Muscle of arm (tissue), 14 donors: ENCODE measurements at places on chromosomes 7 and 10.

DNA sequence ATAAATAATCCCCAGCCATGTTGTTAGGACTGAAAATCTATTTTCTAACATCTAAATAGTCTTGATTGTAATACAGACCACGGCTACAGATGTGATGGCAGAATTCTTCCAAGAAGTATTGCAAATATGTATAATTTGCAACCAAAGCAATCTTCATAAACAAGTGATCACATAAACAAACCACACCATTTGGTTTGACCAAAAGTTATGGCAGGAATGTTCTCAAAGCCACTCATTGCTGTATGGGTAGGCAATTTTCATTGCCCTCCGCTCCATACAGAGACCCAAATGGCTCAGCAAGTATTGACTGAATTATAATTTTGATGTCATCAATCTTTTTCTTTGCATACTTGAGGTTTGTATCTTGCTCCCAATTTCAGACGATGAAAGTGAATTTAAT, 19.0 kb upstream of the RHOBTB1 start:
- no peak for DNase-seq

- DNase-seq, result no peak
These were observed 30.6 kb downstream of the WDR37 start for GRCh38 chr10:1086787-1087186.

DNA sequence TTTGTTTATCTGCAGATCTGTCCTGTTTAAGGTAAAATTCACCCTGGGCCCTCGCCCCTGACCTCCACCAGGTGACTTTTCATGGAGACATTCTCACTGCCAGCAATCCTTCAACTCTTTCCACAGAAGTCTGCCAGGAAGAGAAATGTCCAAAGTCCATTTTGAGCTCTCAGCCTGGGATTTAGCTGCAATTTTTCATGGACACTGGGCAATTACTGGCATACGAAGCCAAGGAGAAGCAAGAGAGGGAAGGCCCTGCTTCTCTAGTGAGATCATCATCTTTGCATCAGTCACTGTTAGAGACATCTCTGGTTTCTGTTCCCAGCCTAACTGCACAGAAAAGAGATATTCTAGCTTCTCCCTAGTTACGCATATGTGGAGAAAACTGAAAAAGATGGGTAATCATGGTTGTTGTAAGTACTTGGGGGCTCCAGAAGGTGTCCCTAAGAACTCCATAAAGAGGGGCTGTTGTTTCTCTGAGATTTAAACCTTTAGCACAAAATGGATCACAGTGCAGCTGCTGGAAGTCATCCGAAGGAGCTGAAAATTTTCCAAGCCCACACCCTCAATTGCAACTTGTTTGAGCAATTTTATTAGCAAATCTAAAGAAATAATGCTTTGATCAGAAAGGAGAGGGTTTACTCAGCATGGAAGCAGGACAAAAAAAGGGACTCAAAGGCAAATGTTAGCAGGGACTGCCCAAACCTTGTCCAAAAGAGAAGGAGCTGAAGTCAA, 168.9 kb downstream of the SNX10 start:
- no peak for DNase-seq

GRCh38 chr10:3942937-3943489, 158.0 kb upstream of the KLF6 start:
- DNase-seq, result no peak

DNA sequence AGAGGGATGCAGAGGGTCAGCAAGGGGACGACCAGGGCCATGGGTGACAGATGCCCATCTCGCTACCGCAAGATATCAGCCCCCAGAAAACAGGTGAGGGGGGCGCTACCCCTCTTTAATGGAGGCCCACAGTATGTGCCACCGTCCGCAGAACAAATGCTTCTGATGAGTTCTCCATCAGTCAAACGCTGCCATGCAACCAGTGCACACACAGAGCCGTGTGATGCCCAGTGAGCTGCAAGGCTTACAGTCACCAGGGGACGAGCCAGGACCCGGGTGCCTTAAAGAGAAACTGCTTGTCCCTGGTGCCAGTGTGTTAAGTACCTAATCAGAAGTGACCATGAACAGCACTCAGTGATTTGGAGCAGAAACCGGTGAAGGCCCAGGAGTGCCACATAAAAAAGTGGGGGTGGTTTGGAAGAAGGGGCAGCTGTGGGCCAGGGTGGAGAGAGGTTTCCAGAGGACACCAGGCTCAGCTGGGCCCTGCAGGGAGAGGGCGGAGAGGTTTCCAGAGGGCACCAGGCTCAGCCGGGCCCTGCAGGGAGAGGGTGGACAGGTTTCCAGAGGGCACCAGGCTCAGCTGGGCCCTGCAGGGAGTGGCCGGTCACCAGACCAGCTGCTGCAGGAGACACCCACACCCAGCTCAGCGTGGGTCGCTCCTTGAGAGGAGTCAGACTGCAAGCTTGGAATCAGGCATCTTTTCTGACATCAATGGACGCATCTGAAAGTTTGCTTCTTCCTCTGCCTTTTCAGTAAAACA, 50.9 kb downstream of the TCERG1L start:
- DNase-seq, result no peak

- peak; percentile 74 for DNase-seq
These were observed 21.6 kb upstream of the LIMK1 start for GRCh38 chr7:74061840-74062539.

GRCh38 chr10:86083664-86084175, 282.9 kb downstream of the GRID1 start:
- no peak for DNase-seq

GRCh38 chr10:80414142-80414895, 6.0 kb downstream of the PRXL2A start:
- DNase-seq, result no peak

GRCh38 chr10:52615756-52616394, 156.7 kb downstream of the MBL2 start:
- no peak for DNase-seq

DNA sequence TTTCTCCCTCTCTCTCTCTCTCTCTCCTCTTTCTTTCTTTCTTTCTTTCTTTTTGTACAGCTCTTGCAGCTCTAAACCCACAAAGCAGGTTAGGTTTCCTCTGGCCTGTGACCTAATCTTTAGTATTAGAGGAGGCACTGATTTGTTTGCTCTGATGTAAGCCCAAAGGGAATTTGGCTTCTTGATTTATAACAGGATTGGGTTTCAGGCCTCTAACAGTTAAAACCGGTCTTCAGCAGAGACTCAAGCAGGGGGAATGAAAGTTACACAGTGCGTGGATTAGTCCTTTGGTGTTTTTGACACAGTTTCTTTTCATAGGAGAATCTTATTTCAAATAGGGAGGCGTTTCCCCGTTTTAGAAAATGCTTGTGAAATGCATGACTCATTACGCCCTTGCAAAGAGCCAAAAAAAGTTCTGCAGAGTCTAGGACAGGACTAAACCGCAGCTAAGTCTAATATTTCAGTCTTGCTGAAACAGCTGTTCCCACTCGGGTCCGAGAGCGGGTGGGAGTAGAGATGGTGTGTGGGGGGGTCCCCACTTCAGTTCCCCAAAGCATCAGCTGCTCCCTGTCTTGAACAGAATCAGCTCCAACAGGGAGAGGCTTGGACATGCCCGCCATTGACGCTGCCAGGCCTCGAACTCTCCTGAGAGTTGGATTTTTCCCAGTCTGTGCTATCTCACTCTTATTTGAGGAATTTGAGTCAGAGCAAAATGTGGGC, 296.5 kb upstream of the PITRM1 start:
- peak; percentile 85 for DNase-seq

- DNase-seq, result no peak
These were observed 101.3 kb upstream of the DNAJB12 start for GRCh38 chr10:72455889-72456595.

DNA sequence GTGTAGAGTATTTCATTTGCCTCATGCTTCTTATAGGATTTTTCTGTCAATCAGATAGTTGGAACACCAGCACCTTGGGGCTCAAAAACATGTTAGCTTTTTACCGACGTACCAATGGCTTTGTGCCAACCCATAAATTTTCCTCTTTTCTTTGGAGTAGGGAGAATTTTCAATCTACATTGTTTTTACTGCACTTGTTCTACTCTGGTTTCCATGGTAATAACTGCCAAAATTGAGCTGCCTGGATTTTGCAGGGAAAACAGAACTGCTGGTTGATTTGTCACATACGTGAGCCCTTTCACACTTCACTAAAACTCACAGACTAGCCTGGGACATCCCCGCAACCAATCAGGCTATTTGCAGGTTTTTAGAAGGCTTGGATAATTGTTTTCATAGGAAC, 189.7 kb downstream of the ARHGAP21 start:
- DNase-seq, result no peak

- DNase-seq, result no peak
These were observed 5.7 kb downstream of the SEMA3A start for GRCh38 chr7:84188786-84189405.

GRCh38 chr7:127391591-127392181, 822 bp downstream of the ZNF800 start:
- DNase-seq, result peak; percentile 18

- no peak for DNase-seq
These were observed 177.6 kb downstream of the PLPP4 start for GRCh38 chr10:120634659-120635058.

GRCh38 chr10:125531465-125531864, 151.5 kb downstream of the TEX36 start:
- no peak for DNase-seq

GRCh38 chr7:2614631-2615330, 17.0 kb upstream of the TTYH3 start:
- DNase-seq, result no peak

DNA sequence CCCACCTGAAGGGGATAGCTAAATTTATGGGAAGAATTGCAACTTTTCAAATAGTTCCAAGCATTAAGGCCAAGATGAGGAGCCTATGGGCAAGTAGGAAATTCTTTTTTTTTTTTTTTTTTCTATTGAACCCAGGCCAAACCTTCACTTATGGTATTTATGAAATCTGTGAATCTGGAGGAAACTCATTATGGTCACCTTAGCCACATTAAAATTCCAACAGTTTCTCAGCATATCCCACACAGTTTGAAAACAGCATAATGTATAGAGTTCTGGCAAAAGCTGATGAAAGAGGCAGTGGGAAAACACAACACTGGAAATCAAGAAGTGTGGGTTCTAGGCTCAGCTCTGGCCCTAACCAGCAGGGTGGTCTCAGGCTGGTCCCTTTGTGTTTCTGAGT, 236.9 kb downstream of the PTEN start:
- DNase-seq, result no peak

DNA sequence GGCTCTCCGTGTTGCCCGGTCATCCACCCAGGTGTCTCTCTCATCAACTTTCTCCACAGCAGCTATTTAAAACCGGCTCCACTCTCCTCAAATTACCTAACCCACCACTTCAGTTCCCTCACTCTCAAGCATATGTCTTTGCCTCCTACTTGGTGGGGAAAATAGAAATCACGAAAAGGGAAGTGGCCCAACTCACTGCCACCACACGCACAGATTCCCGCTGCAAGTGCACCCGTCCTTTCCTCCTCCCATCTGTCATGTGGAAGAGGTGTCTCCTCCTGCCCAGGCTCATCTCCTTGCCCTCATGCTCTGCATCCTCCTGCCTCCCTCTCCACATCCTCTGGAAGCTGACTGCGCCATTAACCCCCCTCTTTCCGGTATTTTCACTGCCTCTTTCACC, 80.8 kb upstream of the MKX start:
- no peak for DNase-seq

- no peak for DNase-seq
These were observed 47.3 kb upstream of the PIK3AP1 start for GRCh38 chr10:96767611-96768010.

DNA sequence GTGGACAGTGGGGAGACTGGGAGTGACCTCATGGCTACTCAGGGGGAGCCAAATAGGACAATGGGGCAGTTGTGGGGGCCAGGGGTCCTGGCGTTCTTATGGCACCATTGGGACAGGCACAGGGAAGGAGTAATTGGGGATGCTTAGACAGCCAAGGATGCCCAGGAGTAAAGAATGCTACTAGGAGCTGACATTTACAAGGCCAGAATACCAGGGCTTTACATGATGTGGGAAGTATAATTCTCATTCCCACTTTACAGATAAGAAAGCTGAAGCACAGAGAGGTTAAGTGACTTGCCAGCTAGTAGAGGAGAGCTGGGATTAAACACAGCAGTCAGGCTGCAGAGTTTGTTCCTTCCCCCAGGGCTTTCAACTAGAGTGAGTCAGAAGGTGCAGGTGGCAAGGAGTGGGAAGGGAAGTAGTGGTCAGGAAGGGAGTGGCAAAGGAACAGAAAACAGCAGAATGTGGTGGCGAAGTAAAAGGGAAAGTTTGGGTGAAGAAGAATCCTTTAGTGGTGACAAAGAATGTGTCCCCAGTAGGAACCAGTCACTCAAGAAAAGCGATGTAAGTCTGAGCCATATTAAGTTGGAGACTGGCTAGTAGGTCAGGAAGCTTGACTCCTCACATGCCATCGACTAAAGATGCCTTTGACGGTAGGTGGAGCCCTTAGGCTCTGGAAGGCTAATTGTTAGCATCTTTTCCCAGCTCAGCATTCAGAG, 32.8 kb downstream of the CPVL start:
- no peak for DNase-seq

GRCh38 chr7:96952974-96953391, 52.4 kb upstream of the DLX6 start:
- DNase-seq, result no peak

- DNase-seq, result no peak
These were observed 34.9 kb upstream of the PTF1A start for GRCh38 chr10:23157239-23157681.

DNA sequence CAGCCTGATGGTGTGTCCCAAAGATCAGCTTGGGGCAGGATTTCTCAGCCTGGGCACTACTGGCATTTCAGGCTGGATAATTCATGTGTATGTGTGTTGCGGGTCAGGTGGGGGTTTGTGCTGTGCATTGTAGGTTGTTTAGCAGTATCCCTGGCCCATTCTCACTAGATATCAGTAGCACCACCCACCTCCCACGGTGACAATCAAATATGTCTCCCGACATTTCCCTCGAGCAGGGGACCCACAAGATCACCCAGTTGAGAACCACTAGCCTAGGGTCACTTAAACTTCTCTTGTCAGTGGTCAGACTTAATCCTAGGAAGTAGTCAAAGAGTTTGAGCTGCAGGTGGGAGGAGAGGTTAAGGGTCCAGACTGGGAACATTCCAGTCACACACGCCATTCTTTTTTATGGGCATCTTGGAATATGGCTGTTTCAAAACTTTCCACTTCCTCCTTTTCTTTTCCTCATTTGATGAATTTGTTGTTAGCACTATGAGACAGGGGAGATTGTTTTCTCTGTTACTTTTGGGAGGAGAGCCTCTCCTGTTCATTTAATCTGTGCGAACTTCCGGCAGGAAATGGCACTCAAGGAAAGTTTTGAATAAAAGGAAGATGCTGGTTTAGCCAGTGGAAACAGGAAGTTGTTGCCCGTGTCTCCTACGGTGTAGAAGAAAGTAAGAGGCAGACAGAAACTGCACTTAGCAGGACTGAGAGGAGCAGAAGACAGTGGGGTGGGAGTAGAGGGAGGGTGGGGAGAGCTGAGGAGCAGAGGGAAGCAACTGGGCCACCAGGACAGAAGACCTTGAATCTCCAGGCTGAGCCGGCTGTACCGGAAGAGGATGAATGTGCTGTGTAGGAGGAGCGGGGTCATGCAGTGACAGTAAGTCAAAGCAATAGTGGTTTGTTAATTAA, 17.6 kb upstream of the EXOC6 start:
- no peak for DNase-seq

- no peak for DNase-seq
These were observed 19.8 kb downstream of the CEP41 start for GRCh38 chr7:130420943-130421578.

- no peak for DNase-seq
These were observed 9.2 kb downstream of the LHPP start for GRCh38 chr10:124470544-124471434.

GRCh38 chr10:130479926-130480325, 343.7 kb downstream of the GLRX3 start:
- DNase-seq, result no peak

- no peak for DNase-seq
These were observed 102.1 kb downstream of the PPP1R17 start for GRCh38 chr7:31788883-31789680.

- DNase-seq, result no peak
These were observed 97.1 kb downstream of the GALNT11 start for GRCh38 chr7:152122540-152122939.
